K562 (cell line): ENCODE measurements at places on chromosomes 13 and 19. TPM values are rescaled to one million over a fixed set of nuclear protein-coding genes. Genes with fewer than 3 reads are reported as not detected.

- DNase-seq = peak; percentile 92
Observed at GRCh38 chr19:57769345-57770131, at the start of gene ZNF586. Gene ZNF586, plus strand, starts transcription at chr19:57769676. Its CDS starts 167 bp downstream, at chr19:57769843.

GRCh38 chr19:53389571-53389970, 5.4 kb upstream of the ZNF765 start:
- DNase-seq = no peak

DNA sequence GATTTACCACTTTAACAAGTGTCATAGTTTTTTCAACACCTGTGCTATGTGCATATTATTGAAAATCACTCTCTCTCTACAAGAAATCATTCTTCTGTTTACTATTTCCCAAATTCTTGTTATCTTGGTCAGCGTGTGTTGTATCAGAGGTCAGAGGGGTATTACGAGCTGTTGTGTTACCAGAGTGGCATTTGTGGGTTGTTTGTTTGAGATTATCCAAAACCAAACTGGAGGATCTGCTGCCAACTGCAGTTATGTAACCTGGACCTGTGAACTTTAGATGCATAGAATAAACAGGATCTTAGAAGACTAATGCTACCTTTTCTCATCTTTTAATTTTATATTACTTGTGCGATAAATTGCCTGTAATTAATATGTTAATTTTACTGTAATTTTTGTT, 1751.4 kb upstream of the SPRY2 start:
- no peak for DNase-seq

DNA sequence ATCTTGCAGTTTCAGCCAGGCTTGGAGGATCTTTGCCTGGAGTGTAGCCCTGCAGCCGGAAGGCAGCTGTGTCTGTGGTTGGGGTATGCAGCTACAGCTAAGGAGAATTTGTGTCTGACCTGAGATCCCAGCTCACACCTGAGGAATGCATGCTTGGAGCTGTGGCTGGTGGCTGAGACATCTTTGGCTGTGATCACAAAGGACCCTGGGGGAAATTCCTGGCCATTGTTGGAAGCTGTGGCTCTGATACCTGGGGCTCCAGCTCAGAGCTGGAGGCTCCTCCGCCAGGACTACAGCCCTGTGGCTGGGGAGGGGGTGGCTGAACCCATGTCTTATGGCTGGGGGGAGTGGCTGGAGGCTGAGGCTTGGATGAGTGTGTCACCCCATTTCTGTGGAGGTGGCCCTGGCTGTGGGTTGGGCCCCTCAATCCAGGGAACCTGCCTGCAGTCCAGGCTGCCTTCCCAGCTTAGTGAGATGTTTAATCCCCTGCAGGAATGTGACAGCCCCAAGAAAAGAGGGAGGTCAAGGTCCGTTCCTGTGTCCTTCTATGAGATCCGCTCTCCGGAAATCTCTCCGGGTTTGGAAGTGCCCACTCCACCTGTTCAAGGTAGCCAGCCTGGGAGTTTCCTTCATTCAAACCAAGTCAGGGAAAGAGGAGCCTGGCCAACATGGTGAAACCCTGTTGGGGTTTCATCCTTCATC, 27.6 kb downstream of the ARHGEF18 start:
- no peak for DNase-seq

DNA sequence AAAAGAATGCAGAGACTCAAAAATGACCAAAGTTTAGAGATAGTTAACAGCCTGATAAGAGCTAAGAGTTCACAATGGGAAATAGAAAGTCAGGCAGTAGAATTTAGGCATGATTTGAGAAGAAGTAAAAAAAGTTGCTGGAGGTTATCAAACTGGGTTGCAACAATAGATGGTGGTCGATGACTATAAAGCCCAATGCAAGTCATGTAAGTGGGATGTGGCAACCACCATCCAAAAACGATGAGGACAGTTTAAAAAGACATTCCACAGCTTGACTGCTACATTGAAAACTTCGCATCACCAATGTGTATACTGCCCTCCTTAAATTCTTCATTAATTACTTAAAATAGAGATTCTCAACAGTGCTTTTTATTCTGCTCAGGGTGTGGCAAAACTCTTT, 19.7 kb downstream of the ELF1 start:
- DNase-seq = no peak

DNA sequence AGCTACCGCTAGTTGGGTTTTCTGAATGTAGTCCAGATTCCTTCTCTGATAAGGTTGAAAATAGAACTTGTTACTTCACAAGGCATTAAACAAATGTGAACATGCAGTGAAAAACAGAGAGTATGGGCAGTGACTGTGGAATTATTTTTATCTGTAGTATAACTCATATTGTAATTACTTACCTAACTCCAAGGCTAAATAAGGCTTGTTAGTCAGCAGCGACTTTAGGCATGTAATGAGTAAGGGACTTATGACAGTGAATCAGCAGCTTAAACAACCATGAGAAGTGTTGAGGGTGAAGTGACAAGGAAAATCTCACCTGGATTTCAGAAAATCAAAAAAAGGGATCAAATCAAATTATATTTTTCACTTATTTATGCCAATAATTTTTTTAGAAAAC, 1719.5 kb upstream of the MIR17HG start:
- DNase-seq = no peak

- peak; percentile 94 for DNase-seq
Observed at GRCh38 chr19:7507884-7508283, 8.0 kb upstream of the ZNF358 start.

DNA sequence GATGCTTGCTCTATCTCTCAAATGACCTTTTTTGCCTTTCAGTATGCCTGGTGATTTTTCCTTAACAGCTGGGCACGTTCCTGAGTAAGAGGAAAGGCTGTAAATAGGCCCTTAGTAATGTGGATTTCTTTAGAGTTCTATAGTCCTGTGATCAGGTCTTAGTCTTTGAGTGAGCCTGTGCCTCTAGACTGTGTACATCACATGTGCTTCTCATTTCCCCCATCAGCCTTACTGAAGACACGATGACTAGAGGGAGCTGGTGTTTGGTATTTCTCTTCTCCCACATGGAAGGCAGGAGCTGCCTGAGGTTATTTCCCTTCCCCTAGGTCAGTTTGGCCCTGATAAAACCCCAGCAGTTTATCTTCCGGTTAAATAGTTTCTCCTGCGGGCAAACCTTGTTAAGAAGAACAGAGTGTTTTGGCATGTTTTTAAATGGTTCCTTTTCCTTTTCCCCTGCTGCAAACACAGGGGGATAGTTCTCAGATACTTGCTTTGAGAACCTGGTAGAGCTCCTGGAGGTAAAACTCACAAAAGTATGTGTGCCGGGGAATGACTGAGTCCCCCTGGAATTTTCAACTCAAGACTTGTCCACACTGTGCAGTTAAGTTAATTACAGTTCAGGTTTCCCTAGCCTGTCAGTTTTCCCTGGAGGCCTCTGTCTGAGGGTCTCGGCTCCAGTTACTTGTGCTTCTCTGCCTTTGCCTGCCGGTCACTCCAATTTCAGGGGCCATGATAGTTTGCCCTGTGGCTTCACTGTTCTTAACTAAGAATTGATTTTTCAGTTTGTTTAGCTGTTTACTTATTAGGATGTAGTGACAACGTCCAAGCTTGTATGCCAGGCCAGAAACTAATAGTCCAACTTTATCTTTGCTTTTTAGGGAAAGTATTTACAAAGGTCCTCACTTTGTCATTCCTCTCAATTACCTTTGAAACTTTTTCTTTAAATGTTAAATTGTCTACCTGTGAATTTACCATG, 94.4 kb downstream of the URI1 start:
- no peak for DNase-seq

GRCh38 chr19:44164327-44164672, 600 bp upstream of the ZNF226 start:
- no peak for DNase-seq

GRCh38 chr13:42099962-42100675, 51.7 kb downstream of the DGKH start:
- no peak for DNase-seq

- DNase-seq = no peak
Observed at GRCh38 chr19:56491399-56491798, 14.3 kb upstream of the ZNF667 start.

- peak; percentile 14 for DNase-seq
Observed at GRCh38 chr13:27425158-27425917, 919 bp downstream of the GTF3A start.

DNA sequence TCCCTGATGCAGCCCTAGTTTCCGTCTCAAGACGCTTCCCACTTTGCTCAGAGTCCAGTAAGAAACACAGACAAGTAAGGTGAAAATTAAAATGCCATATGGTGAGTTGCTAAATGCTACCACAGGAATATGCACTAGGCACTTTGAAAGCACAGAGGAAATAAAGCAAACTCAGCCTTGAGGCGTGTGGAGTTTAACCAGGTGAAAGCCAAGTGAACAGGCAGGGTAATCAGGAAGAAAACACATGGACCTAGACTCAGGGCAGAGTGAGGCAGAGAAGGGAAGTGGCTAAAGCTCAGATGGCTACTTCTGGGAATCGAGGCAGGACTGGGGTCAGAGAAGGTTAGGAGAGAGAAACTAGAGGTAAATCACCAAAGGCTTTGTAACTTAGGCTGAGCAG, 5.4 kb upstream of the UBL3 start:
- no peak for DNase-seq

DNA sequence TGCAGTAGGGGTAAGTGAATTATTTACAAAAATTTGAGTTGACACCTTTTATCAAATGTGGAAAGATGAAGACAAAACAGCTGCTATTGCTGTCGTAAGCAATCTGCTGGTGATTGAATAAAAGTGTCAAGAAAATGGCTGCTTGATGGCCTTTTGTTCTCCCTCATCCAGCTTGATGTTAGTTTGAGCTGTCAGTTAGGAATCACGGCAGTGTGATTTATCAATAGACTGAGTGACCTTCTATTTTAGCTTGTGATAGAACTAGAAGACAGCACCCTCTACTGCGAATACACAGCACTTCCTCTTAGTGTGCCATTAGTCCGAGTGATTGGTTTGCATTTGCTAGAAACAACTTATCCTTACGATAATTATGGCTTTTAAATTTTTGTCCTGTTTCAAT, 76.3 kb downstream of the MZT1 start:
- DNase-seq = no peak

- DNase-seq = no peak
Observed at GRCh38 chr19:13505164-13505695, 1.0 kb downstream of the CACNA1A start.

GRCh38 chr19:1336079-1336684, 47.5 kb upstream of the NDUFS7 start:
- no peak for DNase-seq

GRCh38 chr19:18807861-18808331, 16.8 kb upstream of the COMP start:
- DNase-seq = no peak

Gene ZNF490
- total RNA-seq = 6.7 and 7.1 TPM in 2 replicates

Gene GJA3
- 0.02 and 0.04 TPM in 2 replicates for total RNA-seq

Gene DMAC2
- total RNA-seq = 51.5 and 55.0 TPM in 2 replicates

Gene BEST2
- total RNA-seq = not detected in 2 replicates

Gene SWSAP1
- total RNA-seq = 2.5 and 3.0 TPM in 2 replicates

Gene CRX
- not detected in 2 replicates for total RNA-seq

Gene DYRK1B
- total RNA-seq = 5.0 and 5.2 TPM in 2 replicates

Gene PABPC3
- total RNA-seq = 0.18 and 0.29 TPM in 2 replicates

Gene LAIR2
- total RNA-seq = 0.34 TPM in 1 of 2 replicates, not detected in the other

Gene GIPR
- 21.7 and 24.4 TPM in 2 replicates for total RNA-seq

Gene KLC3
- 0.56 and 0.71 TPM in 2 replicates for total RNA-seq
